ENCODE measurements at places on chromosomes 1 and 21. TPM values are rescaled to one million over a fixed set of nuclear protein-coding genes. Genes with fewer than 3 reads are reported as not detected.
A peak's percentile ranks its signal among the peaks of the same experiment; 100 is the strongest.

DNA sequence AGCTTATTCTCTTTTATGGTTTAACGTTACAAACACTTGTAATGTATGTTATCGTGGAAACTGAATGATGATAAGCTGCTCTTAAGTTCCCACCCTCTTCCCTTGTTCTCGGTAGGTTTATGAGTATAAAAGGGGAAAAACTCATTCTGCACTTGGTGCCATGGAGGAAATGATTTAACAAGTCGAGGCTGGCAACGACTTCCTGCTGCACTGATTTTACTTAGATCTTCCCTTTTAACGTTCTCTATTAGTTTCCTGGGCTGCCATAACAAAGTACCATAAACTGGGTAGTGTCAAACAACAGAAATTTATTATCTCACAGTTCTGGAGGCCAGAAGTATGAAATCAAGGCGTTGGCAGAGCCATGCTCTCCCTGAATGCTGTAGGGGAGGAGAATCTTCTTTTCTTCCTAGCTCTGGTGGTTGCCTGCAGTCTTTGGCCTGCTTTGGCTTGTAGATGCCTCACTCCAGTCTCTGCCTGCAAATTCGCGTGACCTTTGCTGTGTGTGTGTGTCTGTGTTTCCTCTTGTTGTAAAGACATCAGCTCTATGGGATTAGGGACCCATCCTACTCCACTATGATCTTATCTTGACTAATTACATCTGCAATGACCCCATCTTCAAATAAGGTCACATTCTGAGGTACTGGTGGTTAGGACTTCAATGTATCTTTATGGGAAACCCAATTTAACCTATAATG lies 26.3 kb downstream of the HUNK start:
- no peak for DNase-seq

GRCh38 chr1:113178522-113178921 lies 105.5 kb downstream of the LRIG2 start:
- peak; percentile 22 for DNase-seq

GRCh38 chr1:228650946-228651345 lies 84.3 kb upstream of the RHOU start:
- no peak for DNase-seq

DNA sequence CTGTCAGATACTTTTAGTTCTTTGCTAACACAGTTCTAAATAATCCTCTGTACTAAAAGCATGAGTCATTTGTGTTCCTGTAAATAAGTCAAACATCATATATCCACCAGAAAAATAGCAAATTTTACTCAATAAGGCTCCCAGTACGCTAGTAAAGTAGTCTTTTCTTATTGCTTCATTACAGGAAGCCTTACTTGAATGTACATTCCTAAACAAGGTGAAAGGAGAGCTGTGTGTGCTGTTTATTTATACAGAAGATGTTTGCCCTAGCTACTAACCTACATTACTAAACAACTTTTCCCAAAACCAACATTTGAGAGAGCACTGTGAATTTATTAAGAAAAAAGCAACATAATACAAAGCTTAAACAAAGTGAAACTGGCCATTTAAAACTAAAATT lies 52.0 kb downstream of the ZNHIT6 start:
- DNase-seq, result peak; percentile 50

GRCh38 chr1:50103615-50104081 lies 5.1 kb upstream of the ELAVL4 start:
- no peak for DNase-seq

DNA sequence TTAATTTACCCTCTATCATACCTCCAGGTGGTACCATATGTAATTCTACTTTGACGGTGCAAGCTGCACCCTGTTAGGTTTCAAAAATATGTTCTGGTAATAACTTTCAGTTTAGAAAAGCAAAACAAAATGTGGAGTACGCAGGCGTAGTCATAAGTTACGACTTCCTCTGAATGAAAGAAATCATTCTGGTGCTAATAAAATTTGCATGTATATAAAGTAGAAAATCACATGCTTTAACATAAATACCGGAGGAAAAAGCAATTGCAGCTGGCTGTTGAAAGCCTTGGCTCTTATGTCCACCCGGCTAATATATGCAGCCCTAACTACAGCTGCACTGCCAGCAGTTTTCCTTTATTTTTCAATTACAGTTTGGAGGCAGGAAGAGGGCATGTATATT lies 65.2 kb upstream of the TMPRSS15 start:
- no peak for DNase-seq

- no peak for DNase-seq
These were observed 43.7 kb downstream of the KIF21B start for GRCh38 chr1:200979574-200980451.

DNA sequence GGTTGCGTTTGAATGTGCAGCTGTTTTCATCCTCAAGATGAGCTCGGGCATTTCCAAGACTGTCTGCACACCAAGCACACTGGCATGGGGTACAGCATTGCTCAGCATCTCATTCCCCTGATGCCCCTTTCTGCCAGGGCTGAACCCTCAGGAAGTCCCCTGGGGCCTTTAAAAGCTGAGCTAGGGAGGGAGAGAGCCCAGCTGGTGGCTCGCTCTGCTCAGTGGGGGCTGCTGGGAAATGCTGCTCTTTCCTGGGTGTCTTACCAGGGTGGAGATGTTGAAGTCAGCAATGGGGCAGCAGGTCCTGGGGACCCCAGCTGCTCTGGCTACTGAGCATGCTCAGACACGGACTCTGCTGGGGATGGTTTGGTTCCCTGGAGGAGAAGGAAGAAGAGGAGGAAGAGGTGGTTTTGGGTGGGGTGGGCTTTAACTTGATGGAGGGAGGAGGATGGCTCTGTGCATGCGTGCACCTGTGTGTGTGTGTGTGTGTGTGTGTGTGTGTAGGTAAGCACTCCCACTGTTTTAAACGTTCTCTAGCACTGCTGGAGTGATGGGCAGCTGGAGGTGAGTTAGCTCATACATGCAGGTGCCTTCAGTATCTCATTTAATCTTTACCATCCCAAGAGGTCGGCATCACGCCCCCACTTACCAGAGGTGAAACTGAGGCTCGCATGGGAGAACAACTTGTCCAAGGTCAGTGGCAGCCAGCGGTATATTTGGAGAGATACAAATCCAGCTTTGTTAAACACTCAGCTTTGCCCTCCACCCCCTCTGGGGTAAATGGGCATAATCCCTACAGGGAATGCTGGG lies 40.9 kb downstream of the ACTL8 start:
- DNase-seq, result no peak

CENPS gene
- 7.6 TPM for total RNA-seq

TESK2 gene
- 1.0 TPM for total RNA-seq

KRTAP20-4 gene
- not detected for total RNA-seq

PTGFR gene
- 35.2 TPM for total RNA-seq

OPRD1 gene
- total RNA-seq, result not detected

PIGR gene
- total RNA-seq, result 3.8 TPM

RBP7 gene
- 9.7 TPM for total RNA-seq

SUCO gene
- 75.5 TPM for total RNA-seq
